ENCODE measurements at places on chromosomes 16 and 17.

GRCh38 chr17:78185981-78186691 lies 716 bp downstream of the TK1 start:
- no peak for DNase-seq

DNA sequence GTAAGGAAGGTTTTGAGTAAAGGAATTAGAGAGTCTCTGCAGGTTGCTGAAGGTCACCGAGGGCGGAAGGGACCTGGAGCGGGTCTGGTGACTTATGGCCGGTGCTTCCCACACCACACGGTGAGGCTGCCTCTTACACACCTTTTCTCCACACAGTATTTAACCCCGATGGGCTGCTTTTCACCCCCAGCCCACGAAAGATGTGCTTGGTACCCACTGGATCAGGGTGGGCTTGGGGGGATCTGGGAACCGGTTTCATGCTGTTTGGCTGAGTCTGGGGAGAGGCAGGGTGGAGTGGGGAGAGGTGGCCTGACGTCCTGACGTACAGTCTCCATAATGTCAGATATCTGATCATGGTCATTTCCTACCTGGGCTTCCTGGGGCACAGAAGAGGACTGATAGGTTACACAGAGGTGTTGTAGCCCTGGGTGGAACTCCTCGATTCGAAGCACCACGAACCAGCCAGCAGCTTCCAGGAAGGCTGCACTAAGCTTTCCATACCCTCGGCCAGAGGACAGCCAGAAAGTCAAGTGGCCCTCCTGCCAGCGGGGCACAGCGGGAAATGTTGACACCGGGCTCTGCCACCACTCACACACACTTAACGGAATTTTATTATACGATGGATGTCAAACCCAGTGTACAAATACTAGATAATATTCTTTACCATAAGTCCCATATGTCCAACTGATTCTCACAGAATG lies 34.0 kb downstream of the OR1D5 start:
- no peak for DNase-seq

- DNase-seq = no peak
These were observed 3.7 kb upstream of the CACNA1G start for GRCh38 chr17:50556803-50557202.

DNA sequence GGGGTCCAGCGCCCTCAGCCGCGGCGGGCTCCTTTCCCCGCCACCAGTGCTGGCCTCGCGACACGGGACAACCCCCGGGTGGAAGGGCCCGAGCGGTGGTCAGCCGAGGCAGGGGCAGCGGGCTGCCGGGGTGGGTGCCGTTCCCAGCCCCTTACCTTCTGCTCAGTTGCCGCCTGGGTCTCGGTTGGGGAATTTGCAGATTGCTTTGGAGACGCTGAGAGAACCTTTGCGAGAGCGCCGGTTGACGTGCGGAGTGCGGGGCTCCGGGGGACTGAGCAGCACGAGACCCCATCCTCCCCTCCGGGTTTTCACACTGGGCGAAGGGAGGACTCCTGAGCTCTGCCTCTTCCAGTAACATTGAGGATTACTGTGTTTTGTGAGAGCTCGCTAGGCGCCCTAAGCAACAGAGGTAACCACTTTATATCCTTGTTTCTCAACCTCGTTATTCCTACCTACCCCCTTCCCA lies 381 bp downstream of the CTNS start:
- DNase-seq = no peak

DNA sequence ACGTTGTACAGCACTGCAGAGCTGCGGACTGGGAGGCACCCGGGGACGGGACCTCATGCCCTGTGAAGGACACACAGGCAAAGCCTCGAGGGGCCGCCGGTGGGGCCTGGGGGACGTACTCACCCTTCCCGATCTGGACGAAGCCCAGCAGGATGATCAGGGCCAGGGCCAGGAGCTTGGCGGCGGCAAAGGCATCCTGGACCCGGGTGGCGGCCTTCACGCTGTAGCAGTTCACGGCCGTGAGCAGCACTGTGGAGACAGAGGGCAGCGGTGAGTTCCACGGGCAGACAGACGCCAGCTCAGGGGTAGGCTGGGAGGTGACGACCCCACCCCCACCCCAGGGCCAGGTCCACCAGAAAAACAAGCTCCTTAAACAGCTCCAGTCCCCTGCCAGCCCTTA lies 17.7 kb downstream of the SLC7A5 start:
- no peak for DNase-seq

DNA sequence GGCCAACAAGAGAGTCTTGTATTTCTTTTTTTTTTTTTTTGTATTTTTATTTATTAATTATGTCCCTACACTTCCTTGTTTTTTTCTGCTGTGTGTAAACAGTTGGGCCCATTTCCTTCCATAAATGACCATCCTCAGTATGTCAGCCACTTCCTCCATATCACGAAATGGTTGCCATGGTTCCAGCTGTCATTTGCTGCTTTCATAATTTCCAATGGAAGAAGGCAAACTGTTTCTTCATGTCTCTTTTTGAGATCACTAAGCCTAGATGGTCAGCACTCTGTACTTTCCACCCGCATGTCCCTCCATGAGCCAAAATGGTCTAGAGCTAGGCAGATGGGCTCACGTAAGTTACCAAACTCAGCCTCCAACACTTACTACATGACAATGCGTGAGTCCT lies 133.5 kb upstream of the FOXF1 start:
- DNase-seq = no peak

- DNase-seq = no peak
These were observed 151.5 kb upstream of the DYNLRB2 start for GRCh38 chr16:80389338-80389737.

- peak; percentile 47 for DNase-seq
These were observed 297.5 kb upstream of the XYLT1 start for GRCh38 chr16:17768257-17768656.

DNA sequence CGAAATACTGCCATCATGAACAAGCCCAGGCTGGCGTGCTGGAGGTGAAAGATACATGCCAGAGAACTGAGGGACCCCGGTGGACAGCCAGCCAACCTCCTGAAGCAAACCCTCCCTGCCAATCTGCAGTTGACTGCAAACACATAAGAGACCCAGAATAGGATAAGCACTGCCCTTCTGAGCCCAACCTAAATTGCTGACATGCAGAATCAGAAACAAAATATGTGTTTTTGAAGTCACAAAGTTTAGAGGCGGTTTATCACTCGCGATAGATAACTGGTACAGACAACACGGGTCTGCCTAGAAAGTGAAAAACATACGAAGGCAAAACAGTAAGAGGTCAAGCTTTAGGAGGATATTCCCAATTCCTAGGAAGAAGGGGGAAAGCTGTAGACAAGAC lies 14.6 kb downstream of the TOX3 start:
- no peak for DNase-seq

Measured in AG09309 (cell line).